Activated CD4-positive, alpha-beta T cell treated with anti-CD3 and anti-CD28 coated beads, Interleukin-2, amount 50 U/mL, for 24 hours (primary cell): ENCODE measurements at places on chromosomes 16 and 17.

DNA sequence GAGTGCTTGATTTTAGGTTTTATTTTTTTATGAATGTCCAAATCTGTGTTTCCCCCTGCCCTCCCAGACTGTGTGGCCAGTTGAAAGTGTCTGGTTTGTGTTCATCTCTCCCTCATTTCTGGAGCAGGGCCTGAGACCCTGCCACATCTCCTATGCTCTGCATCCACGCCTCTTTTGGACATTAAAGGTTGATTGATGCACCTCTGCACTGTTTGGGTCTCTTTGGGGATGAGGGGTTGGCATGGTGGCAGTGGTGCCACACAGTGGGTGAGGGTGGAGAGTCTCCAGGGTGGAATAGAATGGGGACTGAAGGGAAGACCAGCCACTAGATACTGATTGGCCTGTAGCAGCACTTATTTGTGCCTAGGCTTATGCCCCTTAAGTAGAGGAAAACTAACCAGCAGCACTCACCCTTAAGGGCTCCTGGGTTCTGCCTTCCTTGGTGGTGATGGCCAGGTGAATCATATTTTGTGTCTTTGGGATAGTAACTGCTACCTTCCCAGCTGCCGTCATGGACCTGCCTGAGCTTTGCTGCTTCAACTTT, 7.9 kb downstream of the DYNLL2 start:
- DNase-seq: no peak

DNA sequence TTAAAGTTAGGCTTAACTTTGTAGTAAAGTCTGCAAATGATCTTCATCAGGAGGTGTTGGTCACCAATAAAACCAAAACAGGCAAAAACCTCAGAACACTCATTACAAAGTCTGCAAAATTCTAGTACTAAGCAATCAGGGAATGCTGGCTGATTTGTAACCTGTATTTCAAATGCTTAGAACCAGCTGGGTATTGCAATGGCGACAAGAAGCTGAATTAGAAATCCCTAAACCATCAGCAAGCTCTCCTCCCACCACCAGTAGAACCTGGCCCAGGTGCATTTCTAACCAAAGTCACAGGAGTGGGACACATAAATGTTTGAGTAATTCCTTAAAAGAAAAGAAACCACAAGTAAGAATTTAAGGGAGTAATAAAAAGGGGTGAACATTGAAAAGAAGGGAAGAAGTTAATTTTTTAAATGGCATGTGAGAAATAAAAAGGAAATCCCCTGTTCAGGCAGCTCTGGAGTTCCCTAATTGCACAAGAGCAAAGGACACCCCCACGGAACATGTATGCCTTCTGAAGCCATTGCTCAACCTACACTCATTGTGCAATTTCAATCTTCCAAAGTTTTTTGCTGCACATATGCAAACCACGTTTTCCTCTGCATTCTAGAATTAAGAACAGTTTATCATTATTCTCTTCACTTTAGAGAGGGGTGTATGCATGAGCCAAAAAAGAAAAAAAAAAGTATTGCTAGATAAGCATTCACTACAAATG, 102.9 kb downstream of the HIC1 start:
- no peak for DNase-seq

- no peak for DNase-seq
These were observed 19.5 kb upstream of the SLC5A10 start for GRCh38 chr17:18932360-18933055.

GRCh38 chr17:45225964-45226530, 4.4 kb downstream of the FMNL1 start:
- DNase-seq: peak; percentile 85

GRCh38 chr16:21263640-21264570, 14.2 kb downstream of the CRYM start:
- DNase-seq: no peak

GRCh38 chr17:4900231-4901107, 1.1 kb downstream of the C17orf107 start:
- peak; percentile 12 for DNase-seq

GRCh38 chr17:67686241-67686640, 31.5 kb upstream of the NOL11 start:
- no peak for DNase-seq

DNA sequence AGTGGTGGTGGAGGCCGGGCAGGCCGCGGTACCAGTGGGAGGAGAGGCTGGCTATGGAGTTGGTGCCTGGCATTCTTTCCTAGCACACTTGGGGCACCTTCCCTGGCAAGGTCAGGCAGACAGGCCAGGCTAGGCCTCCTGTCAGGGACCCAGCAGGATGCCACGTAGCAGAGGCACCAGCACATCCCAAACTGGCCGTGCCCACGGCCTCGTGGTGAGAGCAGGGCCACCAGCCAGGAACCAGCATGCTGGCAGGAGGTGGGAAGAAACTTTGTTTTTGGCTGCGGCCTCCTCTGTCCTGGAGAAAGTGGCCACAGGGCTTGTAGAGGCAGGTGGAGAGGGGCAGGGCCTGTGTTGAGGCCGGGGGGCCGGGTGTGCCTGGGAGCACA, 57.6 kb upstream of the CBFA2T3 start:
- DNase-seq: no peak

DNA sequence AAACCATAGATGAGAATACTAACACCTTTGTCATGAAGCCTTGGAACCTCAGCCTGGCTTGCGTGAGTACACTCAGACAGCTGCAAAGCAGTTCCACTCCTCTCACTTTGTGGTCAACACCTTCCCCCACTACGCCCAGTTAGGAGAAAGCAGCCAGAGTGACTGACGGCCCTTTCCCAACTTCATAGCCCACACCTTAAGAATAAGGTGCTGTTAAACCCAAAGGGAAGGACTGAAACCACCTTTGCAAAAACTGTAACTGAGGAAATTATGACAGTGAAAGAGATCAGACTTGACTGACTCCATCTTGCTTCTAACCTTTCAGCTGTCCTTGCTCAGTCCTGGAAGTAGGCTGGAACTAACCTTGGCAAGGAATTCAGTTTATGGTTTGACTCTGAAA, 13.7 kb downstream of the N4BP1 start:
- DNase-seq: peak; percentile 48

- no peak for DNase-seq
These were observed 4.8 kb downstream of the NARF start for GRCh38 chr17:82463391-82463790.

DNA sequence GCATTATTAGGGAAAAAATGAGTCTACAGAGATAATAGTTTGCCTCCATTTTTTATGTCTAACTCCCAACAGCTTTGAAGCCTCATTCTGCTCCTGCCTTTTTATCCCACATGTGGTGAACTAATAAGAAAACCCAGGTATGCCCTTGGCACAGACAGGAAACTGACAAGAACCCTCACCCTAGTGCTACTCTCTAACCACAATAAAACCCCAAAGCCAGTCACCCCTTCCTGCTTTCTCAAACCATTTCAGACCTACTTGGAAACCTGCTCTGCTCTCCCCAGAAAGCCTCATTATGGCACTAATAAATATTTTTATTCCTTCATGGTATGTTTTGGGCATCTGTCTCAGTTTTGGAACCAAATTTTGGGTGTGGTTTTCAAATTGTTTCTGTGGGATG, 3.9 kb upstream of the MARVELD3 start:
- DNase-seq: no peak

- no peak for DNase-seq
These were observed at the start of gene HAP1 for GRCh38 chr17:41734139-41734948. Gene HAP1 (minus strand): TSS chr17:41734643. CDS start chr17:41734634, 9 bp downstream.

DNA sequence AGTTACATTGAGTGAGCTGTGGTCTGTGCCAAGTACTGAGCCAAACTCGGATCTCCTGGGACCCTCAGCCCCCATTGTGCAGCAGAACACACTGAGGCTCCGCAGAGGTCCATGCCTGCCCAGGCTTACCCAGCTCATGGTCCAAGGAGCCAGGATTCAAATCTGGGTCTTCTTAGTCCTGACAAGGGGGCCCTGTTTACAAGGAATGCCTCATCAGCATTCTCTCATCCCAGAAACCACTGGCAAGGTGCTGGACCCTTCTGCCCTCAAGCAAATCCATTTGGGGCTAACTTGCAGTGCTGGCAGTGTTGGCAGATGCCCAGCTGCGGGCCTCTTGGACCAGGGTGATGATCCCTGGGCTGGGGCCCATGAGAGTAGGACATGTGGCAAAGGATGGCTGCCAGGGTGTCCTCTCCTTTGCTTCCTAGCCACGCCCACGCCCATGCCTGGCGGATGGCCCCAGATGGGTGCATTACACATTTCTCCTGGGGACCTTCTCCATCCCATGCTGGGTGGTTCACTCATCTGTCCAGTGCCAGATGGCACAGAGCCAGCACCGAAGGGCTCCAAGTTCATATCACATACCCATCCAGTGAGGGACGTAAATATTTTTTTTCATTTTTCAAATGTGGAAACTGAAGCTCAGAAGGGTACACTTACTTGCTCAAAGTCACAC, 117.7 kb downstream of the CMIP start:
- no peak for DNase-seq

DNA sequence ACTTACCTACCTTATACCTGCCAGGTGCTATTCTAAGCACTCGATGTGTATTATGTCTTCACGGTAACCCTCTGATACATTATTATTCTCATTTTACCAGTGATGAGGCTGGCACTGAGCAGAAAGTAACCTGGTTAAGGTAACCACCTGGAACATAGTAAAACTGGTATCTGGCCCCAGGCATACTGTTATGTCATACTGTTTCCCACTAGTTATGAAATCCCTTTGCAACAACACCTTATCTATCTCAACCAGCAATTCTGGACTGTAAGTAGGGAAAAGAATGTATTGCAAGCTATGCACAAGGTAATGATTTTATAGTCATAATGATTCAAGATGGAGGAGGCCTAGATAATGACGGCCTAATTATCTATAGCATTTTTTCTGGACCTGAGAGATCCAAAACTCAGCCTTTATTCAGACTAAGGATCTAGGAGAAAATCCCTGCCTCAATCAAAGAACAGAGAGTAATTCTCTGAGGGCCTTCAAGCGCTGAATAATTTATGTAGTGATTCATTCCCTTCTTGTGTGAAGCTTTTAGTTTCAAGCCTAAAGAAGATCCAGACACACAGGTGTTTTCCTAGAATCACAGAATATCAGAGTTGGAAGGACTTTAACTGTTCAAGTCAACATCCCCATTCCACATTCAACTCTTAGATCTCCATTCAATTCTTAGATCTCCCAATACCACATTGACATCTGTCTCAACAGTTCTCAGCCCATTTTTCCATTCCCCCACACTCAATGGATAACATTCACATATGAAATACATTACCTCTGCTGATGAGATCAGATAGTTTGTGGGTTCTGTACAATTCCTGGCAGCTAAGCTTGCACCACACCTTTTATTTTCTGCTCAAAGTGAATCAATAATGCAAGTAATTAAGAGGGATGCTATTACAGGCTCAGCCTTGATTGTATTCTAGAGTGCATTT, 14.9 kb upstream of the MMD start:
- DNase-seq: no peak

DNA sequence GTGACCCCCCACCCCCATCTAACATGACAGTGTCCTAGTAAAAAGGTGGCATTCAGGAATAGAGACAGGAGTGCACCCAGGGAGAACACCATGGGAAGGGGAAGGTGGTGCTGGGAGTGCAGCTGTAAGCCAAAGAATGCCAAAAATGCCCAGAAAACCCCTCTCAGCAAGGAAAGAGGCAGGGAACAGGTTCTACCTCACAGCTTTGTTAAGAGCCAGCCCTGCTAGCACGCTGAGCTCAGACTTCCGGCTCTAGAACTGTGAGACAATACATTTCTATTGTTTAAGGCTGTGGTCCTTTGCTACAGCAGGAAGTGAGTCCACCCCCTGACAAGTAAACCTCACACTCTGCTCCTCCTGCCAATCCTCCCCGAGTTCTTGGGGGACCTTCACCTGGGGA, 302.4 kb upstream of the N4BP1 start:
- DNase-seq: no peak

DNA sequence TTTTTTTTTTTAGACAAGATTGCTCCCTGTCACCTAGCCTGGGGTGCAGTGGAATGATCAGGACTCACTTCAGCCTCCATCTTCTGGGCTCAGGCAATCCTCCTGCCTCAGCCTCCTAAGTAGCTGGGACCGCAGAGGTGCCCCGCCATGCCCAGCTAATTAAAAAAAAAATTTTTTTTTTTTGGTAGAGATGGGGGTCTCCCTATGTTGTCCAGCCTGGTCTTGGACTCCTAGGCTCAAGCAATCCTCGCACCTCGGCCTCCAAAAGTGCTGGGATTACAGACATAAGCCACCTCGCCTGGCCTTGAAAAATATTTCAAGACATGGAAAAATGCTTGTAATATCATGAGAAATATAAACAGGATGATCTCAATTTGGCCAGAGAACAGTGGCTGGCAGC, 42.9 kb downstream of the HAPSTR1 start:
- DNase-seq: no peak

- DNase-seq: no peak
These were observed 71.9 kb downstream of the N4BP1 start for GRCh38 chr16:48537909-48538745.

GRCh38 chr17:71926746-71927398, 193.9 kb upstream of the SOX9 start:
- no peak for DNase-seq

DNA sequence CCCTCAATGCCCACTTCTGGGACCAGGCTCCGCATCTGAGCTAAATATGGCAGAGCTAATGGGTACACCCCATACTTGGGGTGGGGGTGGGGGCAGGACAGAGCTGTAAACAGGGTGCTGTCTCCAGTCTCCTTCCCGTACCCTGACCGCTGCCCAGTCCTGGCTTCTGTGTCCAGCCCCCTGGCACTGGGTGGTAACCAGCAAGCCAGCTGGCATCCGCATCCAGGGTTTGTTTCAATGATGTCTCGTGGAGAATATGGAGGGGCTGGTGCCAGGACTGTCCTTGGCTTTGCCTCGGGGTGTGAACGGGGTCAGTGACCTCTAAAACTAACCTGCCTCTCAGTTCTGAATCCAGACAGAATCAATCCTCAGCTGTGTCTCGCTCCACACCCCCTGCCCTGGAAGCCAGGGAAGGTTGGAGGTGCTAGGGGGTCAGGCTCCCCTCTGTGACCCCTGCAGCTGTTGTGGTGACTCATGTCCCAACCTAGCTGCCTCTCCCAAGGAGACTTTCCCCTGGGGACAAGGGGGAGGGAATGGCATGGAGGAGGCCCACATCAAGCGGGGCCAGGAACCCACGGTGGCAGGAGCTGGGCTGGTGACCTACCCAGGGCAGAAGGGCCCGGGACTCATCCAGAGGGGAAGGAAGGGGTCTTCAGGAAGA, 1.5 kb upstream of the PNMT start:
- DNase-seq: no peak

DNA sequence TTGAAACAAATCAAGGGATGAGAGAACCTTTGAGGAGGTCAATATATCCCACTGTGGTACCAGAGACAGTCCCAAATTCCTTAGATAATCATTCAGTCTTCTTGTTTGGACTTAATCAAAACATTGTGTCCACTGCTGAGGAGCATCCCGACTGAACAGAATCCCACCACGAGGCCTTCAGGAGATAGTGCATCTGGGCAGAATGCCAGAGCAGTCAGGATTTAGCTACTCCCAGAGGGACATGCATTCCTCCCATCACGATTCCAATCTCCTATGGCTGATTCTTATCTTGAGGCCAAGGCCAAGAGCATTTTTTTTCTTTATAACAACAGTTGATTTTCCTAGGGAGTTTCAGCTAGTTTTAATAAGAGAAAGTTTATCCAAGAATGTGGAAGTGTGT, 87.4 kb upstream of the COX10 start:
- no peak for DNase-seq

- DNase-seq: no peak
These were observed 22.8 kb upstream of the KDM6B start for GRCh38 chr17:7811251-7811650.
